ENCODE measurements at places on chromosomes 1 and 21.

GRCh38 chr1:242189591-242189990, 190.7 kb upstream of the MAP1LC3C start:
- no peak for DNase-seq

GRCh38 chr1:117586747-117587498, 18.9 kb upstream of the TENT5C start:
- DNase-seq, result no peak

DNA sequence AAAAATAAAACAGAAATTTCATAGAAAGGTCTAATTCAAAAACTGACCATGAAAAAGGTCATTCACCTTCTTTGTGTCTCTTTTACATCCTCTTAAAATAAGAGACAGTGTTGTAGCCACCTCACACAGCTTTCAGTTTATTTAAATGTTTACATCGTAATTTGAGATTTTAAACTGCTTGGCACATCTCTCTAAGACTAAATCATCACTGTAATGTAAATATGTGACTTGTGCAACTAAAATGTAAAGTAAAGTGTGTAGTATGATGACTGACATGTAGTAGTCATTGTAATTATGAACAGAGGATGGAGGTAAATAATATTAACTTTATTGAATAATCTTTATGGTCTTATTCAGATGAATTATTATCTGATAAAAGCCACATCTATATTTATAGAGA, 283.9 kb downstream of the KCNT2 start:
- DNase-seq, result no peak

- no peak for DNase-seq
These were observed 80.8 kb upstream of the RAB4A start for GRCh38 chr1:229190057-229190575.

DNA sequence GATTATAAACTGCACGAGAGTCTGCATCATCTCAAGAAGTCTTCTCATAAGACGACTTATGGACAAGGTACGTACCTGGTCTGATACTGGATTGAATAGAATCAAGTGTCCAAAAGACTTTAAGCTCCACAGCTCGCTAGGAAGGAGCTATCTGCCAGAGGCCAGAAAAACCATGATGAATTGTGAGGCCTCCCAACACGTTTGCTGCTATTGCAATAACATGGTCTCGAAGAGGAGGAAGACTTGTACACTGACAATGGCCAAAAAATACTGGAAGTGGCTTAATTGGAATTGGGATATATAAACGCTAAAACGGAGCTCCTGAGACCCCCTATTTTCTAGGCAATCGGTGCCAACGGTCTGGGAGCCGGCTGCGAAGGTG, 534 bp downstream of the DNAJC28 start:
- DNase-seq, result peak; percentile 3

DNA sequence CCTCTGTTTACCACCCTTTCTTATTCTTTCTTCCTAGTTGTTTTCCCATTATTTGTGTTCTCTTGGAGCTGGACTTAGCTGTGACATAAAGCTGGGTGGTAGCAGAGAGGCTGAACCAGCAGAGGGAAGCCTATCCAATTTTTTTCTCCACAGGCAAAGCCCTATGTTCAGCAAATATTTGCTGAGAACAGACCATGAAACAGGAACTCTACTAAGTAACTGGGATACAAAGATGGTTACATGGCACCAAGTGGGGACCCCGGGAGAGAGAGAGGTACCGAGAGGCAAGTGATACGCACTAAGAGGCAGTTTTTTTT, 6.6 kb downstream of the CFAP141 start:
- DNase-seq, result no peak

GRCh38 chr1:163824490-163824889, 502.7 kb downstream of the NUF2 start:
- DNase-seq, result no peak

- no peak for DNase-seq
These were observed 331.9 kb downstream of the NPHP4 start for GRCh38 chr1:5660141-5660935.

DNA sequence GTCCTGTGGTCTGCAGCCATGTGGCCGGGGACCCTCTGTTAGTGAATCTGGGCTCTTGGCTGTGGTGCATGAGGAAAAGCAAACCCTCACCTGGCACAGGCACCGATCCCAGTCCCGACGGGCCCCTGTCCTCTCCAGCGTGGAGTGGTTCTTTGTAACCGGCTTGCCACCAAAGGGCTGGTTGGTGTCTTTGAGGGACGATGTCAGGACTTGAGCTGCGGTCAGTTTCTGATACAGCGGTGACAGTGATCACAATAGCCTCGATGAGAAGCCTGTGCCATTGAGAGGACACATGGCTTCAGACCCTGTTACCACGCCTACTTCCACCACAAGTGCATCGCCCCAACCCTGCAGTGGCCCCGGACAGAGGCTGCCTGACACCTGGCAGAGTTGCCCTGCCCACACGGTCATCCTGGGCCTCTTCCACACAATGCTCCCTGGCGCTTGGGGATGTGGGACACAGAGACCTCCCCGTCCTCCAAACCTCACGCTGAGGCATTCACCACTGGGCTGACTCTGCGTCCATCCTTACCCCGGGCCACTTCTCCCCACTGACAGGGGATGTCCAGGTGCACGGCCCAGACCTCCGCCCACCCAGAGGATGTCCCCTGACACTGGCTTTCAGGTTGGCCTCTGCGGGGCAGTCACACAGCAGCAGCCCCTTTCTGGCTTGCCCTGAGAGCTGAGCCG, 18.8 kb upstream of the ACTRT2 start:
- DNase-seq, result no peak

DNA sequence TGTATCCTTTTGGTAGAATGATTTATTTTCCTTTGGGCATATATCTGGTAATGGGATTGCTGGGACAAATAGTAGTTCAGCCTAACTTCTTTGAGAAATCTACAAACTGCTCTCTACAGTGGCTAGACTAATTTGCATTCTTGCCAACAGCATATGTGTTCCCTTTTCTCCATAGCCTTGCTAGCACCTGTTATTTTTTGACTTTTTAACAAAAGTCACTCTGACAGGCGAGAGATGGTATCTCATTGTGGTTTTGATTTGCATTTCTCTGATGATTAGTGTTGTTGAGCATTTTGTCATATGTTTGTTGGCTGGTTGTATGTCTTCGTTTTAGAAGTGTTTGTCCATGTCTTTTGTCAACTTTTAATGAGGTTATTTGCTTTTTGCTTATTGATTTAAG, 99.8 kb downstream of the UCK2 start:
- peak; percentile 38 for DNase-seq

GRCh38 chr1:215905493-215906115, 338.5 kb downstream of the KCTD3 start:
- DNase-seq, result no peak

DNA sequence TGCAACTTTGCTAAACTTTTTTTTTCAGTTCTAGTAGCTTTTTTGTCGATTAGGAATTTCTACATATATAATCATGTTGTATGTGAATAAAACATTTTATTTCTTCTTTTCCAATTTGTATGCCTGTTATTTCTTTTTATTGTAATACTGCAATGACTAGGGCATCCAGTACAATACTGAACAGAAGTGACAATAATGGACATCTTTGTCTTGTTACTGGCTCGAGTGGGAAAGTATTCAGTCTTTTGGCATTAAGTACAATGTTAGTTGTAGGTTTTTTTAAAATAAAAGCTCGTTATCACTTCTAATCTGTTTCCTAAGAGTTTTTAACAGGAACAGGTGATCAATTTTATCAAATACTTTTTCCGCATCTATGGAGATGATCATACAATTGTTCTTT, 9.8 kb downstream of the STPG1 start:
- no peak for DNase-seq

DNA sequence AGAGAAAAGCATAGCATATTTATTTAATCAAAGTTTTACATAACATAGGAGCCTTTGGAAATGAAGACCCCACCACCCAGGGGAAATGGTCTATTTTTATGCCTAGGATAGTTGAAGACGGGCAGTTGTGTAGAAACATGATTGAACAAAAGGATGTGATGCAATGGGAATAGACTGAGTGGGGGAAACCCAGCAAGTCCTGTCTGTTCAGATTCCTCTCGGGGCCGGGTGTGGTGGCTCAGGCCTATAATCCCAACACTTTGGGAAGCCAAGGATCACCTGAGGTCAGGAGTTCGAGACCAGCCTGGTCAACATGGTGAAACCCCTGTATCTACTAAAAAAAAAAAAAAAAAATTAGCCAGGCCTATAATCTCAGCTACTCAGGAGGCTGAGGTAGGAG, 298.3 kb downstream of the MATN1 start:
- DNase-seq, result no peak

- no peak for DNase-seq
These were observed 23.7 kb upstream of the EPHA8 start for GRCh38 chr1:22539510-22540118.

- no peak for DNase-seq
These were observed 81.5 kb downstream of the BEND5 start for GRCh38 chr1:48695161-48695560.

GRCh38 chr1:143619851-143620250, 351.9 kb downstream of the FAM72C start:
- DNase-seq, result no peak

DNA sequence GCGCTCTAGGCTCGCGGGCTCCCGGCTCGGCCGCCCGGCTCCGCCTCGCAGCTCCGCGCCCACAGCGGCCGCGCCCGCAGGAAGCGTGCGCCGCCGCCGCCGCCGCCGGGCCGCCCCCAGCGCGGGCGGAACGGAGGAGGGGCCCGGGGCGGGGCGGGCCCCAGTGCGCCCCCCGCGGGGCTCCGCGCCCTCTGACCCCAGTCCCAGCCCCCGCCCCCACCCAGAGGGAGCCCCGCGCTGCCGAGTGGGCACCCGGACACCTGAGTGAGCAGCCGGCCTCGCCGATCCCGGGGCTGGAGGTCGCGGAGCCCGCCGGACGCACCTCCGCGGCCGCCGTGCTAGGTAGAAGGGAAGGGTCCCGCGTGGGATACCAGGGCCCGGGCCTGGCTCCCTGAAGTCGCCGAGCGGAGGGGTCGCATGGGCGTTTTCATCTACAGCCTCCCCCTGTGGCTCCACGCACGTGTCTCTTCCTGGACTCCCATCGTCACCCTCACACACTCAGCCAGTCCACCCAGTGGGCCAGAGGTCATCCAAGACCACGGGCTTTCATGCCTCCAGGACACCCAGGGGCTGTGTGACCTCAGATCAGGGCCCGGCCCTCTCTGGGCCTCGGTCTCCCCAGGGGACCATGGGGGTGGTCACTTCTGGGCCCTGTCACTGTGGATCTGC, at the start of gene SDC3:
SDC3 (minus strand) TSS at position 63 of the 669 bp plus-strand sequence. CDS start 172 bp downstream, outside the sequence.
- no peak for DNase-seq

DNA sequence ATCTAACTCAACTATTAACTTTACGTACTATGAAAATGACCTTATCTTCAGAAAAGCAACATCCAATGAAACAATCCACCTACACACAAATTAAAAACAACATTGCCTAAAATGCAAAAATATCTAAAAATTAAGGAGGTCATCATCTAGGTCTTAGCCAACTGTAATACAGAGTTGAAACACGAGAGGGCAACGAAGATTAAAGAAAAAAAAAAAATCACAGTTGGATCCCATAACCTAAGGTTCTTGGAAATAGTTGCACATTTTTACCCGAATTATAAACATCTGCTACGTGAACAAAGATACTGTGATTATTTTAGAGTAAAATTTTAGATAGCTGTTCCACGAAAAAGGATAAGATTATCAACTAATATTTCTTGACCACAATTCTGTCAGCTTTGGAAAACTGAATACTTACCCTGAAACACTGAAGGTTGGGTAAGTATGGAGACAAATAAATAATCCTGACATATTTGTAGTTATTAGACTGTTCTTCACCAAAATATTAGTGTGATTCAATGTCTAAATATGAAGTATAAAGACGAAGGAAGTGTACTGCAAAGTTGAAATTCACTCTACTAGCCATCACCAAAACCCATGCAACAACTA, 88.0 kb upstream of the AK4 start:
- peak; percentile 41 for DNase-seq

DNA sequence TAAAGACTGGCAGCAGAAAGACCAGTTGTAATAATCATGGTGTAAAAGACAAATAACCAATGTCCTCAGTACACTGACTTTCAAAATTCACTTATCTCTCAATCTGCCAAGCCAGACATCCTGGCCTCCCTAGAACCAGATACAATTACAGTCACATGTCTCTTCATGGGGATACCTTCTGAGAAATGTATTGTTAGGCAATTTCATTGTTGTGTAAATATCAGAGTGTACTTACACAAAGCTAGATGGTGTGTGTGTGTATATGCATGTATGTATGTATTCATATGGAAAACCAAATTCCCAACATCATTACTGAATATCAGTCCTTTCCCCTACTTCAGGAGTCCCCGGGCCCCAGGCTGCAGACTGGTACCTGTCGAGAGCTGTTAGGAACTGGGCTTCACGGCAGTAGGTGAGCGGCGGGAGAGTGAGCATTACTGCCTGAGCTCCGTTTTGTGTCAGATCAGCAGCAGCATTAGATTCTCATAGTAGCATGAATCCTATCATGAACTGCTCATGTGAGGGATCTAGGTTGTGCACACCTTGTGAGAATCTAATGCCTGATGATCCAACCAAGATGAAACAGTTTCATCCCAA, 65.3 kb upstream of the ZNF326 start:
- no peak for DNase-seq

GRCh38 chr1:18870957-18871356, 11.5 kb upstream of the TAS1R2 start:
- DNase-seq, result no peak

DNA sequence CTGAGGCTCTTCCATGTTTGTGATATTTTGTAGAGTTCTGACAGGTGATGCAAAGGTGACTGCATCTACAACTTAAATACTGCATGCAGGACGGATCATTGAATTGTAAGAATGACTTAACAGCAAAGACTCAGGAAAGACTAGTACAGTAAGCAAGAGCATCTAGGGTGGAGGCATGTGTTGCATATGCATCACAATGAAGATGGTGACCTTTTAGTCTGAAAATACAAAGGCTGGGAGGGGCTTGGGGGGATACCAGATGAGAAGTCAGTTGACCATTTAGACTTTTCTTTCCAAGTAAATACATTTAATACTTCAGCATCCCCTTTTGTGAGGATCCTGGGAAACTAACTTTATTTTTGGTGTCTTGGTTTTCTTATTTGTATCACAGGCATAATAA, 145.5 kb downstream of the NUF2 start:
- no peak for DNase-seq

DNA sequence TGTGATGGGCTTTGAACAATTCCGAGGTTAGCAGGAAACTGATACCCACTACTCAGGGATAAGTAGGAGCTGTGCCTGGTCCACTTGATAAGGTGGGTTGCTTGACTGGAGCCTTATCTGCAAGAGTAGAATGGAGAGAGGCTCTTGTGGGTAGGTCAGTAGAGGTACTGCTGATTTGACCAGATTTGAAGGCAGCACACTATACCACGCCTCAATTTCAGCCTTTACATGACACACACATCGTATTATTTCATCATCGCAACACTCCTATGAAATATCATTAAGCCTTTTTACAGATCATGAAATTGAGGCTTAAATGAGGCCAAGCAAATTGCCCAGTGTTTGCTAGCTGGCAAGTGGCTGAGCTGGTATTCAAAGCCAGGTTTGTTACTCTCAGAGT, 69.6 kb downstream of the KCNJ15 start:
- no peak for DNase-seq

DNA sequence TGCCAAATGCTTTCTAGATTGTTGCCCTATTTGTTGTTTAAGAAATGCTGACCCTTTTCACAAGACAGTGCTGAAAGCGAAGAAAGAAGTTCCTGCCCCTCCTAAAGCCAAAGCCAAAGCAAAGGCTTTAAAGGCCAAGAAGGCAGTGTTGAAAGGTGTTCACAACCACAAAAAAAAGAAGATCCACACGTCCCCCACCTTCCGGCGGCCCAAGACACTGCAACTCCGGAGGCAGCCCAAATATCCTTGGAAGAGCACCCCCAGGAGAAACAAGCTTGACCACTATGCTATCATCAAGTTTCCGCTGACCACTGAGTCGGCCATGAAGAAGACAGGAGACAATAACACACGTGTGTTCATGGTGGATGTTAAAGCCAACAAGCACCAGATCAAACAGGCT, 55.7 kb downstream of the PSMG1 start:
- no peak for DNase-seq
